RWPE2 (cell line): ENCODE measurements at places on chromosomes 6 and 20.

DNA sequence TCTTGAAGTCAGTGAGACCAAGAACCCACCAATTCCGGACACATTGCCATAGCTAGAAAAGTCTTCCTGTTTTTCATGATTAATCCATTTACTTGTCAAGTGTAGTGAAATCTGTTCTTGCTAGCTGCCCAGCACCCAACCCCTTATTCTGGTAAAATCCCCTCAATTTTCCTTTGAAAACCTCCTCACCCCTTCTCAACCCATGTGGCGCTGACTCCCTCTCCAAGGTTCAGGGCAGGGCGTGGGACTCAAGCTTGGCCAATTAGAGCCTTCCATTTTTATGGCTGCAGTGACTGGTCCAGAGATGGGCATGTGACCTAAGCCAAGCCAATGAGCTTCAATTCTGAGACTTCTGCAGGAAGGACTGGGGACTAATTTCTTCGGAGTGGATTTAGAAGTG, 9.8 kb upstream of the ZBP1 start:
- DNase-seq = no peak

- DNase-seq = no peak
These were observed 187.6 kb downstream of the ADAT2 start for GRCh38 chr6:143262859-143263258.

- no peak for DNase-seq
These were observed 24.2 kb upstream of the LAMP5 start for GRCh38 chr20:9490161-9490560.

GRCh38 chr20:1824834-1825233, 70.4 kb upstream of the SIRPA start:
- DNase-seq = no peak
